Substantia nigra (tissue), 51 donors: ENCODE measurements at places on chromosomes 4 and X.

- no peak for DNase-seq
Measured at GRCh38 chr4:3715061-3715854, 50.9 kb upstream of the ADRA2C start.

- no peak for DNase-seq
Measured at GRCh38 chrX:137858106-137858505, 292.2 kb downstream of the ZIC3 start.

- DNase-seq, result no peak
Measured at GRCh38 chr4:136864604-136865185, 667.6 kb downstream of the PCDH18 start.

DNA sequence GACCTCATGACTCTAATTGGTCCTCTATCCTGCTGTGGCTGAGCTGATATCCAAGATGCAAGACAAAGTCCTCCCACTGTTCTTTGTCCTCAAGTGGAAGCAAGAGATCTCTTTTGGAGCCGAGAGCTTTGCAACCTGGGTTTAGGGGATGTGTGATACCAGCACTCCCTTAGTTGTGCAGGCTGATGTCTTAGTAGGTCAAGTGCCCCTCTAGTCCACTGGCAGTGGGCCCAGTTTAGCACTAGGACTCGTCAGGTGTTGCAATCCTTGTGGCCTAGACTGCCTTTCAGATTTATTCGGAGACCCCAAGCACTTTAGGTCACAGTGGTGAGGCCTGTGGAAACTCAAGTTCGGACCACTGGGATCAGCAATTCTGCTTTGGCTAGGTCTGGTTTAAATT, 64.0 kb downstream of the GPRASP3 start:
- DNase-seq, result no peak

DNA sequence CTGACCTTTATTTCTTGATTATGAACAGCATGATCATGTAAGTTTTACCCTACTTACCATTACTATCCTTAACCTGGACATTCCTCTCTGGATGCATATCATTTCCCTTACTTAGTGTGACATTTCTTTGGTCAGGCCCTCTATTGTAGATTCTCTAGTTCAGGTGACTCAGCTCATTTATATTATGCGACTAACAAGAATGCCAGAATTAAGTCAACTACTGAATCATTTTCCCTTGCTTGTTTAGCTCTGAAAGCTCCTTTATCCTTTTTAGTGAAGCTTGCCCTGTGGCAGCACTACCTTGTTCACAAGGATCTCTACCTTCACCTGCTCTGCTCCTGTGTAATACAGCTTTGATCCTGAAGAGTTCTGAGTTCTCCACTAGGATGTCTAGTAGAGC, 15.1 kb upstream of the UGT2B17 start:
- DNase-seq, result no peak

DNA sequence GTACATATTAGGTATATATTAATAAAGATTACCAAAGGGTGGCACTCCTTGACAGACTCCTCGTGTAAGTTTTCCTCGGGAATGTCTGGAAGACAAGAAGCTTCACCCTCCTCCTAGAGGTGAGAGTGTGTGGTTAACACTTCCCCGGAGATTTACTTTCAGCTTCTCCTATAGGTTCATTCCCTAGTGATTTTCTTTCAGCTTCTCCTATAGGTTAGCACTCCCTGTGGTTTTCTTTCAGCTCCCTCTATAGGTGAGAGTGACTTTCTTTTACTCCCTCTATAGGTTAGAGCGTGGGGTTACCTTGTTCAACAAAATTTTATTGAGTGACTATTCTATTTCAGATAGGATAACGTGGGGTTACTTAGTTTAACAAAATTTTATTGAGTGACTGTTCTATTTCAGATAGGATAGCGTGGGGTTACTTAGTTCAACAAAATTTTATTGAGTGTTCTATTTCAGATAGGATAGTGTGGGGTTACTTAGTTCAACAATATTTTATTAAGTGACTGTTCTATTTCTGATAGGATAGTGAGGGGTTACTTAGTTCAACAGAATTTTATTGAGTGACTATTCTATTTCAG, 106.0 kb upstream of the PLAC1 start:
- DNase-seq, result no peak

GRCh38 chr4:39044956-39045826, 13.0 kb upstream of the TMEM156 start:
- DNase-seq, result no peak

DNA sequence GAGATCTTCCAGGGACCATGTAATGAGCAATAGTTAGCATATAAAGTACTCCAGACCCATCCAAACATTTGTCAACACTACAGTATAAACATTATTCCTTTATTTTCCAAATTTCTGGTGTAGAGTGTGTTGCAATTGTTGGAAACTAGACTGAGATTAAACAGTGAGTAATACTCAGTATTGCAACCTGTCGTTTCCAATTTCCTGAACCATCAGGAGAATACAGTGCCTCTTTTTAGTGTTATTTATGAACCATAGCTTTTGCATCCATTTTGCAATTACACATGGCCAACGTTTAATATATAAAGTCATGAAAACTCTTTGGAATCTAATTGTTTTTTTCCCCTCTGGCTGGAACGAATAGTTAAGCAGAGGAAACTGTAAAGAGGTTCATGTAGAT, 58.3 kb upstream of the DHRSX start:
- no peak for DNase-seq

DNA sequence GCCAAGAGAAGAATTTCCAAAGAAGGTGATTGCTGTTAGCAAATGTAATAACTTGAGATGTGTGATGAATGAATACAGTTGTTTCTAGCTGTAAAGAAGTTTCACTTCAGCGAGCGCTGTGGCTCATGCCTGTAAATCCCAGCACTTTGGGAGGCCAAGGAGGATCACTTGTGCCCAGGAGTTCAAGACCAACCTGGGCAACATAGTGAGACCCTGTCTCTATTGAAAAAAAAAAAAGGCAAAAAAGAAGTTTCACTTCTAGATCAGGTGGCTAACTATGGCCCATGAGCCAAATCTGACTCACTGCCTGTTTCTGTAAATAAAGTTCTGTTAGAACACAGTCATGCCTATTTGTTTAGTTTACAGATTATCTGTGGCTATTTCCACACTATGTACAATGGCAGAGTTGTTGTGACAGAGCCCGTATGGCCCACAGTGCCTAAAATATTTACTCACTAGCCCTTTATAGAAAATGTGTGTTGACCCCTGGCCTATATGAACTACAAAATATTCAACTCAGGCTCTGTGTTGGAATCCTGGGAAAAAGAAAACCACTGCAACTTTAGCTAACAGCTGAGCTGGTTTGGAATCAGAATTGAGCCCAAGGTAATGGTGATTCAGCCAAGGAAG, 54.1 kb upstream of the PRPS1 start:
- no peak for DNase-seq

- DNase-seq, result no peak
Measured at GRCh38 chr4:67393699-67394281, 151.5 kb downstream of the CENPC start.

DNA sequence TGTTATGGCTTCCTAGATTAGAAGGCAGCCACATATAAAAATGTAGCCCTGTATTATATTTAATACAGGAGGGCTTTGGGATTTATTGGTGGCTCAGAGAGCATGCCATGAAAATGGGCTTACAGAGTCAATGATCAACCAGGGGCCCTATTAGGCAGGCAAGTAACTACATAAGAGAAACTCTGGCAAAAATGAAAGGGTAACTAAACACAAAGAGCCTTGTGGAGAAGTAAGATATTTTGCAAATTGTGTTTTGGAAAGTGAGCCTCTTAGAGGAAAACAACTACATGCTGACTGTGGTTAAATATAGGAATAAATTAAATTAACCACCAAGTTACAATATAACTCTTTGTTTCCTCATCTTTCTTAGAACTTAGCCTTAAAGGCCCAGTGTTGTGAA, 5.5 kb downstream of the SAT1 start:
- no peak for DNase-seq

GRCh38 chr4:144663834-144664475, 18.0 kb downstream of the HHIP start:
- DNase-seq, result no peak

DNA sequence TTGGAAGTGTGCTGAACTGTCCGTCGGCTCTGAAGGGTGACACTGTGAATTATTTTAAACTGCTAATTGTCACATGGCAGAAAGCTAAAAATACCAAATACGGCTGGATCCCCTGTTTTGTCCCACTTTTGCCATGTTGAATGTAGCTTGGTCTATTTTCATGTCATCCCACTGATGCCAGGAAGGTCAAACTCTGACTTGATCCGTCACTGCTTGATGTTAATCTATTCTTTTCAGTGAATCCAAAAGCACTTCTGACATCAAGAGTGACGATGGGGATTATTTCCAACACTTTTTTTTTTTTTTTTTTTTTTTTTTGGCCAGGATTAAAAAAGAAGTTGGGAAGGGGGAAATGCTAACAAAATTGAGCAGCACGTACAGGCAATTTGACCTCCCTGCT, 734.6 kb upstream of the TENM3 start:
- no peak for DNase-seq

GRCh38 chr4:52374877-52375276, 284.2 kb downstream of the USP46 start:
- no peak for DNase-seq

DNA sequence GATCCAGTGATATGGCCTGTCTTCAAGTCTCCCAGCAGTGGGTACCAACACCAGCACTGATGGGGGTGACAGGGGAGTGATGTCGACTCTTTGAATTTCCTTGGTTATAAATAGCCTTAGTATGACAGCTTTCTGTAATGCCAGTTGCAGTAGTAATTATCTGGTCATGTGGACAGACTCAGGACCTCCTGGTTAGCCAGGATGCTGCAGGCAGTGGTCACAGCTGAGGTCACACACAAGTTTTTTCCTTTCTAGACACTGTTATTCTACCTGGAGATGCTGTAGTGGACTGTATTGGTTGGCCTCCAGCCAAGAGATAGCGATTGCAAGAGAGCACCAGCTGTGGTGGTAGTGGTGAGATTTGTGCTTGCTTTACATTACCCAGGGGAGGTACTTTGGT, 63.6 kb downstream of the UPRT start:
- DNase-seq, result no peak

DNA sequence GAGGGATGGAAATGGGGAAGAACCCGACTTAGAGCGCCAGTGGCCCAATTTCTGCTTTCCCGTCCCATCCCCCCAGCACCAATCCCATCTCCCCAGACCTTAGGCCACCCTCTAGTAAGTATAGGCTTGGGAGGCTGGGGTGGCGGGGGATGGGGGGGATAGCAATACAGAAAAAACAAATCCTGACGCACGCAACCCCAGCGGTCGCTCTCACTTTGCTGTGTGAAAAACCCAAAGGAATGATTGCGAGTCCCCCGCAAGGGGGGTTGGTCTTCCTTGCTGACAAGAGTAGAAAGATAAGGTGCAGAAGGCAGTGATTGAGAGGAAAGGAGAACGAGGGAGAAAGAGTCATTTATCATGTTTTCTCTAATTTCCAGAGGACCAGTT, 863 bp downstream of the CPE start:
- DNase-seq, result no peak

- DNase-seq, result no peak
Measured at GRCh38 chrX:137426695-137427425, 139.1 kb upstream of the ZIC3 start.

DNA sequence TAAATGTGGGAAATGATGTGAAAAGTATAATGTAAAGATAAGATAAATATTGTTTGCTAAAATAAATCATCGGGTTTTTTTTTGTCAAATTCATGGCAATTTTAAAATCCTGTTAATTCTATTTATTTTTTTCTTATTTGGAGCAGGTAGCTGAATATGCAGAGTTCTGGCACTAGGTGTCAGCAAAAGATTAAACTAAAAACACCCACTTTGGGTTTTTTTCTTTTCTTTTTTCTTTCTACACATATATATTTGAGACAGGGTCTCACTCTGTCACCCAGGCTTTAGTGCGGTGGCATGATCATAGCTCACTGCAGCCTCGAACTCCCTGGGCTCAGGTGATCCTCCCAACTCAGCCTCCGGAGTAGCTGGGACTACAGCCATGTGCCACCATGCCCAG, 6.9 kb upstream of the RAP2C start:
- DNase-seq, result no peak

- no peak for DNase-seq
Measured at GRCh38 chr4:75924309-75924827, 16.4 kb downstream of the NAAA start.

- DNase-seq, result no peak
Measured at GRCh38 chr4:6464842-6465588, 7.4 kb downstream of the PPP2R2C start.

DNA sequence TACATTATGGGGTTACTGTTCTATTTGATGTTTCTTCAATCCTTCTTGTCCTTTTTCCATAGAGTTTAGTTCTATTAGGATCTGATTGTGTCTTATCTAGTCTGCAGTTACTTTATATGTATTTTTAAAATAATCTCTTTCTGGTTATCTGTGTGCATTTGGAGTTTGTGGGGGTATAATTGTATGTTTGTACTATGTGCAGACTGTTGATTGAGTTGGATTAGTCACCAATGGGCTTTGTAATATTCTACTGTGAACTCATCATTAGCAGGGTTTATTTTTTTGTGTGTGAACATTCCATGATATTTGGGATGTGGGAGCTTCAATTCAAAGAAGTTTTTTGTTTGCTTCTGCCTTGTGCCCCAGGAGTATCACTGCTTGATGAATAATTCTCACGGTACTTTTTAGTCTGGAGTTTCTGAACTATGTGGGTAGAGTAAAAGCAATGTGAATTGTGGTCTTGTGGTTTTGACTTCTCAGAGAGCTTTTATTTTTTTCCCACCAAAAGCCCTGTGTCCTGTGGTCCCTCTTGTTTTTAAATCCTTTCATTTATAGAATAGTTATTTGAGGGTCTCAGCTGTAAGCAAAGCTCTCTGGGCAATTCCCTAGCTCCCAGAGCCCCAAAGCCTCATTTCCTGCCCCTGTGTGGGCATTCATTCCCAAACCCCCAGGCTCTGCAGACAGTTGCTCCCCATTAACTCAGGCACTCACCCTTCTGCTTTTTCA, 127.8 kb downstream of the PHKA2 start:
- DNase-seq, result no peak

DNA sequence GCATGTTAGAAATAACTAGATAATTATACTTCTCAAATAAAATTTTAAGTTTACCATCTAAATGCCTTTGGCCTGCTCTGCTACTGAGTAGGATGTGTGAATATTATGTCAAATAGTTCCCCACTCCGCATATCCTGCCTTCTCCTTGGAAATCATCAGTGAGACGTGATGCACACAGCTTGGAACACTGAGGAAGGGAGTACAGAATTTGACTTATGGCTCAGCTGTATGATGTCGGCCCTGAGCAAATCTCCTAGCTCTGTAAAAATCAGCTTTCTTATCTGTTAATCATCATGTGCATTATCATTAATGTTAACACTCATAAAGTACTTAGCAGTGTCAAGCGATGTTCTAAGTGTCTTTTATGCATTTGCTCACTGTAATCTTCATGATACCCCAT, 241.0 kb upstream of the ANKRD50 start:
- DNase-seq, result no peak

GRCh38 chr4:105698607-105699006, 9.9 kb downstream of the INTS12 start:
- DNase-seq, result no peak
